ENCODE measurements at places on chromosomes 11 and 22.

- no peak for DNase-seq
Observed at GRCh38 chr22:24027389-24027975, 16.4 kb downstream of the CABIN1 start.

GRCh38 chr11:99376463-99376862, 355.7 kb downstream of the CNTN5 start:
- no peak for DNase-seq

DNA sequence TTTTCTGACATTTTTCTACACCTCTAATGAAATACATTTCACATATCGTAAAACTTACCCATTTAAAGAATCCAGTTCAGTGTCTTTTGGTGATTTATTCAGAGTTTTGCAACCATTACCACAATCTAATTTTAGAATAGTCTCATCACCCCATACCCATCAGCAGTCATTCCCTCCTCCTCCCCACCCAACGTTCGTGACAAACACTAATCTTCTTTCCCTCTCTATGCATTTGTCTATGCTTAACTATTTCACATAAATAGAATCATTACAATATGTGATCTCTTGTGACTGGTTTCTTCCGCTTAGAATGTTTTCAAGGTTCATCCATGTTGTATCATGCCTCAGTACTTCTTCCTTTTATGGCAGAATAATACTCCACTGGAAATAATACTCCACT, 9.5 kb downstream of the TTC28 start:
- DNase-seq, result no peak

- no peak for DNase-seq
Observed at GRCh38 chr22:40121461-40121860, 56.3 kb upstream of the TNRC6B start.

DNA sequence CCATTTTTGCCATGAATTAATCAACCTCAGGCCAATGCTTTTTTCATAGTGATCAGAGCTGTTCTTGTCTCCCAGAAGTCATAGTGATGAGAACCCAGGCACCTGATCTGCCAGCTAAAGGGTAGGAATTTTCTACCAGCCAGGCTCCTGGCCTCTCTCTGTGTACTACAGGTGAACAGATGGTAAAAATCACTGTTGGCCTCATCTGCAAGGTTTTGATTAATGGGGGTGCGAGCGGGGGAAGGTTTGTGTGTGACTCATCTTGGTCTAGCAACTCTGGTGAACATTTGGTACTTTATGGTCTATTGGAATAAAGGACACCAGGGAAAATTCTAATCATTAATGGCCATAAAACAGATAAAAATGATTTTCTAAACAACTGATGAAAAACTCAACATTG, 14.4 kb upstream of the APOL4 start:
- DNase-seq, result no peak

DNA sequence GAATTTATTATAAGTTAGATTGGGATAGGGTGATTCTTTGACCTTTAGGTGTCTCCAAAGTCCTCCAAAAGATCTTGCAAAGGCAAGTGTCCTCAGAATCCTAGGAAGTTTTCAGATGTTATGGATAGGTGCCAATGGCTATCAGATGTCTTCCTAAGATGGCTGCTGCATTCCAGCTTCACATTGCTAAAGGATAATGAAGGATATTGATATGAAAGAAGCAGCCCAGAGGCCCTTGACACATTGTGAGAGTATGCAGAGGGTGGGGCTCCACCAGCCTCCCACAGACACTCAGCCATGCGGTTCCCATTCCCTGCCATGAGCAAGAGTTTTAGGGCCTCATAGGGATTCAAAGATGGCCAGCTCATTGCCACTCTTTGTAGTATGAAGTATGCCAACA, 22.3 kb upstream of the GLYATL2 start:
- DNase-seq, result no peak

DNA sequence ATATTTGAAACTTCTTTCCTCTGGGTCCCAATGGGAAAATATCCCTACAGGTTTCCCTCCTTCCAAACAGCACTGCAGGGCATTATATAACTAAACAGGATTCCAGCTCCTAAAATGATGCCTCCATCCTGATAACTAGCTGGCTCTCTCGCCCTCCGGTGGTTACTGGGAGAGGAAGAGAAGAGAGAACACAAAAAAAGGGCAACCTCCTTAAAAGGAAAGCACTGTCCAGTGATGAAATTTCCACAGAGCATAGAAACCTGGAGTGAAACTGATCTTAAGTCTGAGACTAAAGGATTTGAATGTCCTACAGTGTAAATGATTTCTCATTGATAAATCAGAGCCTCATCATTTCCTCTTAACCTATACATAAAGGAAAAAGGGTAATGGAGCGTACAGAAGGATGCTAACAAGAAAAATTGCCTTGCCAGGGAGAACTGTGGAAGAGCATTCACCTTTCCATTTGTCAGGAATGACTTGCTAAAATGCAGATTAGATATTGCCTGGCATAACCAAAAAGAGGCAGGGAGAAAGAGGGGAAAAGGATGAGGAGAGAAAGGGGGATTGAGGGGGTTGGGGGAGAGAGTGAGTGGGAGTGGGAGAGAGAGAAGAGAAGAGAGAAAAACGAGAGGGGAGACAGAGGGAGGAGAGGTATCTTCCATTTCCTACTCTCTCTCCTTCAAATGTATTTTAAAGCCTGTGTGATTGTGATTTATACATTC, 121.3 kb downstream of the APOL5 start:
- no peak for DNase-seq

- DNase-seq, result peak; percentile 36
Observed at GRCh38 chr11:33534575-33534974, 166.1 kb downstream of the C11orf91 start.

DNA sequence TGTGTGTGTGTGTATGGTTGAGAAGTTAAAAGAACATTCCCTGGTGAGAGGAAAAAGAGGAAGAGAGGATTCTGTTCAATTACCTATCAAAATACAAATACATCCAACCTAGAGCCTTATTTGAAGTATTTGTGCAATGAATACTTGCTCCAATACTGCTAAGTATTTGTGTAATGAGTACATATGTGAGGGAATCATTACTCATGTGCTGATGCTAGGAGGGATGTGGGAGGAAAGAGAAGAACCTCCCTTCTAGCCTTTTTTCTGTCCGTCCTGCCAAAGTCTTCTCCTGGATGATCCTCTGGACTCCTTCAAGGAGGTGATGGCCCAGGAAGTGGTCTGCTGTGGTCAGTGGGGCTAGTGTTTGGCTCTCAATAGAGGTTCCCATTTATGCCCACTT, 36.0 kb upstream of the ACCSL start:
- no peak for DNase-seq

DNA sequence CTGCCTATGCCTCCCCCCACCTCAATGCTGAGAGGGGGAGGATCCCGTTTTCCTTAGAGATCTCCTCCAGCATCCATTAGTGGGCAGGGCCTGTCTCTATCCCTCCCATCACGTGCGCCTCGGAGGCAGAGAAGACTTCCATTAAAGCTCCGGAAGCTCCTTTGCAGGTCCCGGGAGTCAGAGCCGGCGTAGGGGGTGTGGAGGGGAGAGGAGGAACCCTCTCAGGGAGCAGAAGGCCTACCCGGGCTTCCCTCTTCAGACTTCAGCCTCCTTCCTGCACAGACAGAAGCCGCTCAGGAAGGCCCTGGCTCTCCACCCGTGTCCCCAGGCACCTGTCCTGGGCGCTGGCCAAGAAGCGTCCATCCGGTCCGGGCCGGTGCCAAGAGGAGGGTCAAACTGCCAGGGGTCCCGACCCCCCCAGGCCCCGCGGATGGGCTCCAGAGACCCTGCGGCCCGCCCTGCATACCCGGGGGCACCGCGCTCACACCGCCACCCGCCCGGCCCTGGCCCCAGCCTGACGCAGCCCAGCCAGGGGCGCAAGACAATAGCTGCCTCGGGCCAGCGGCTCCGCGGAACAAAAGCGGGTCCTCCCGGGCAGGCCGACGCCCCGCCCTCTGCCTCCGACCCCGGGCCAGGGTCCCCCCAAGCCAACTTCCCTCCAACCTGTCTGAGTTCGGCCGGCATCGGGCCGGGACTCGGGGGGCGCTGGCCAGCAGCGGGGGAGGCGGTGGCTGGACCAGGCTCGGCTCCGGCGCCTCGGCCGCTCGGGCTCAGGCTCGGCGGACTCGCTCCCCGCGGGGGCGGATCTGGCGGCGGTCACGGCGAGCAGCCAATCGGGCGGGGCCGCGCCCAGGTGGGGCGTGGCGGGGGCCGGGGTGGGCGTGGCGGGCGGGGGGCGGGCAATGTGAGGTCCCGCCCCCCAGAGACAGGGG, 29.9 kb downstream of the ARVCF start:
- DNase-seq, result no peak

- no peak for DNase-seq
Observed at GRCh38 chr11:124167826-124168231, 15.3 kb upstream of the OR10D3 start.

DNA sequence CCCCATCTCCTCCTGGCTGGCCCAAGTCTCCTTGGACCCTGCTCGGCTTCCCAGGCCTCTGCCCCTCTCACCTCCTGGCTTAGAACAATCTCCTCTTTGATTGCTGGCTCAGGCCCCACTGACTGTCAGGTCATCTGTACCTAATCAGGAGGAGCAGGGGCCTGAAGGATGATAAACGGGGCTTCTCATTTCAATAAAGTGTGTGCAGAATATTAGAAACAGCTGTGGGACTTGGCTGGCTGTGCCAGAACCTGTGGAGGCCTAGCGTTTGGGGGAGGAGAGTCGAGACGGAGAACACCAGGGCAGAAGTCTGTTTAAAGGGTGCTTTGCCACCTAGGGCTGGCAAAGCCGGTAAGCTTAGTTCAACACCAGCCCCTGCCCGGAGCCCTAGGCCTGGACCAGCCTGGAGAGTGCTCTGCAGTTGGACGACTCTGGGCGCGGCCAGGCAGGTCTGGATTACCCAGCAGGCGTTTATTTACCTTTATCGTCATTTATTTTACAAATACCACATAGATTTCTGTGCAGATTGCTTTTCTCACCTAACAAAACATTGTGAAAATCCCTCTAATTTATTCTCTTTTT, 10.1 kb upstream of the VSIG10L2 start:
- no peak for DNase-seq

GRCh38 chr11:113447621-113448315, 27.4 kb downstream of the DRD2 start:
- no peak for DNase-seq

DNA sequence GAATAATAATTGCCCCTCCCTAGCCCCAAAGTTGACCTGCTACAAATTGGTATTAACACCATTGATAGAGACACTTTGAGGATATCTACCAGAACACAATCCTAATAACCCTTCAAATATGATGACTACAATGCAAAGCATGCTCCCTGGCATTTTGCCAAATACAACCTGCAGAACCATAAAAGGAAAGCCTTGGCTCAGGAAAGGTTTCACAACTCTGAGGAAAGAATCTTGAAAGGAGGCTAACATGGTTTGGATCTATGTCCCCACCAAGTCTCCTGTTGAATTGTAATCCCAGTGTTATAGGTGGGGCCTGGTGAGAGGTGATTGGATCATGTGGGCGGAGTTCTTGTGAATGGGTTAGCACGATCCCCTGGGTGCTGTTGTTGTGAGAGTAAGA, 140.4 kb upstream of the ARHGAP42 start:
- DNase-seq, result peak; percentile 58

DNA sequence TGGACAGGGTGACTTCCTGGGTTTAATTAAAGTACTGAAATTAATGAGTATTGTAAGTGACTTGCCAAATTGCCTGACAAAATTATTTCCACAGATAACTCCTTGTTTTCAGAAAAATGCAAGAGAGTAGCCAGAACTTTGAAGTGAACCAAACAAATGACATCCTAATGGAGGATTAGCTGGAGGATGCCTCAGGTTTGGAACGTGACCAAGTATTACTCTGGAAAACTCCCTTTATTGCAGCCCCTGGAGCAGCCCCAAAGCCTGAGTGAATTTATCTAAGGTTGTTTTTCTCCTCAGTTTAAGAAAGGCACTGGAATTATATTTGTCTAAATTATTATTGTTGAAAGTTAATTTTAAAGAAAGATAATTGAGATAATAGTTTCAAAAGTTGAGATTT, 343.6 kb upstream of the MTNR1B start:
- DNase-seq, result no peak

DNA sequence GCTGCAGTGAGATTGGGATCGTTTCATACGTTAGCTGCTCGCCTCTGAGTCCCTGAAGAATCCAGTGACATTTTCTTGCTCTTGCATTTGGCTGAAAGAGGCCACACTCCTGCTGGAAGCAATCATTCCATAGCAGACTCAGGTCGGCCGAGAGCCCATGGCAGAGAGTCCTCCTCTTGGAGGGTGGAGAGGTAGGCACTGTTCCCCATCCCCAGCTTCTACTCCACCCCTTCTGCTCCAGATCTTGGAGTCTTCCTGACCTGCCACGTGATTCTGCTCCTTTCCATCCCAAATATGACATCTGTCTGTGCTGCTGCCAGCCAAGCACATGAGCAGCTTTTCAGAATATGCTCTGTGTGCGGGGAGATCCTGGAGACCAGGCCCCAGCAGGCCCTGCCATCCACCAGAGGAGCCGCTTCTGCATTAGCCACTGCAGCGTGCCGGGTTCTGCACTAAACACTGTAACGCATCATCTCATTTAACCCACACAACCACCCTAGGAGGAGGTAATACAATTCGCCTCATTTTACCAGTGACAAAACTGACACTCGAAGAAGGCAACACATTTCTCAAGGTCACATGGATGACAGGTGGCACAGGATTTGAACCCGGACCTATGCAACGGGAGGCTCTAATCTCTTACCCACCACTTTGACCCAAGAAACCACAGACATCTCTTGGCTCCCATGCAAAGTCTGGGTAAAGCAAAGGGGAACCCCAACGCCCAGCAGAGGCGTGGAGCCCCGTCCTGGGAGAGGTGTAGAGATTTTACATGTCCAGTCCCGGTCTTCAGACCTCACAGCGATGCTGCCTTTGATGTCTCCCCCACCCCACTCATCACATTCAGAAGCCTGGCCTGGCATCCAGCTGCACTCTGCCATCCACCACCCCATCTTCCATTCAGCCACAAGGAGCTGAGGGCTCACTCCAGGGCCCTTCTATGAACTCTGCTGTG, 78.8 kb downstream of the FEZ1 start:
- no peak for DNase-seq

GRCh38 chr22:35335936-35336781, 36.5 kb downstream of the TOM1 start:
- no peak for DNase-seq

GRCh38 chr11:64859542-64860414, 15.3 kb upstream of the CDC42BPG start:
- DNase-seq, result no peak

DNA sequence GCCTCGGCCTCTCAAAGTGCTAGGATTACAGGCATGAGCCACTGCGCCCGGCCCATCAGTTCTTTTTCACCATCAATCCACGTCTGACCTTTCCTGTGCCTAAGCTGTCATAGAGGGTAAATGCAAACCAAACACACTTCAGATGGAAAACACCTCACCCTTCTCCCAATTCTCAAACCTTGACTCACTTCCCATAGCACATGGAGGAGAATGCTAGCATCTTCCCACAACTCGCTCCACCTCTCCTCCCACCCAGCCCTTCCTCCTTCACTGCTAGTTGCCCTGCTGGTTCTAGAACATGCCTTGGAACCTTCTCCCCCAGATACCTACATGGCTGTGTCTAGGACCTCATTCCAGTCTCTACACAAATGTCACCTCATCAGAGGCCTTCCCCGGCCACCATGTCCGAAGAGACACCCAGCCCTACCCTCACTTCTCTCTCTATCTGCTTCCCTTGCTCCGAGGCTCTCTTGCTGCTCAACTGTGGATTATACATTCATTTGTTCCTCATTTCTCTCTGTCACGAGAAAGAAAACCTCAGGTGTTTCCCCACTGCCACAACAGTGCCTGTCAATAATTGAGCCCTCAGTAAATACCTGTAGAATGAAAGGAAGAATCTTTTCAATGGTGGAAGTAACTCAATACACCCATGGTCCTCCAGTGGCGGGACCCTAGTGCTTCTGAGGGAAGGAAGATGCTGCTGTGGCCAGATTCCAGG, 21.3 kb upstream of the NCF4 start:
- no peak for DNase-seq

- no peak for DNase-seq
Observed at GRCh38 chr22:17950651-17951214, 73.6 kb downstream of the MICAL3 start.
